ENCODE measurements at places on chromosomes 7 and 10.

- DNase-seq, result no peak
Observed at GRCh38 chr10:47207281-47207615, 92.7 kb upstream of the GDF10 start.

GRCh38 chr10:47276576-47277351 lies 23.2 kb upstream of the GDF10 start:
- no peak for DNase-seq

GRCh38 chr7:90666186-90666585 lies 70.1 kb downstream of the CDK14 start:
- DNase-seq, result no peak

GRCh38 chr10:47367646-47368045 lies 16.4 kb downstream of the ZNF488 start:
- DNase-seq, result no peak

DNA sequence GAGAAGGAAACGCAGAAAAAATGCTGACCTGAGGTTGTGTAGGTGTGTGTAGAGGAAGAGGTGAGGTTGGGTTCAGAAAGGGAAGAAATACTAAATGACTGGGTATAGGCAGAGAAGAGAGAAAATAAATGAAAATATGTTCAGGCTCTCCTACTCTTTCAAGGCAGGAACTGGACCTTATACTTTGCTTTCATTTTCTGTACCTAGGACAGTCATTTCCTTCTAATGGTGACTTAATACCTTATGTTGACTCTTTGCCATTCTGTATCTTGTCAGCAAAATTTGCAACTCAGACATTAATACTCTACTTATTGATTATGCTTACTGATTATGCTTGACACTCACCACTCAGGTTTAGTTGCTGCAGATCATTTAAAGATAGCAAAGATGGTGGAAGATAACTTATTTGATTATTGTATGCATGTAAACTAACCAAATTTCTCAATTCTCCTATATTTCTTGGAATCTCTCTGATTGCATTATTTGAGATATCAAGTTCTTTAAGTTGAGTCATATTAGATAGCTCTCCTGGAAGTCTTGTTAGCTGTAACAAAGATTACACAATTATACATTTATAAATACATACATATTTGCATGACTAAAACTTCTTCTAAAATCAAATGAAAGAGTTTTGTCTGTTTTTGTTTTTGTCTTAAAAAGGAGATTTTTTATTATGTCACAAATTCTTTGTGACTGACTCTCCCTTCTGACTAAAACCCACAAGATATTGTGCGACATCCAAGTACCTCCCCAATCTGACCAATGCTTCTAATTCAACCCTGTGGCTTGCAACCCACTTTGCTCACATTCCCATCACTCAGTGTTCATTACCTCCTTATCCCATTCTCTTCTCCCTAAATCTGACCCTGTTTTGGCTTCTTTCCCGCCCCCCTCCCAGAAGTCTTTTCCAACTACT lies 20.0 kb downstream of the LRRD1 start:
- DNase-seq, result no peak

GRCh38 chr7:41053820-41054219 lies 649.1 kb downstream of the INHBA start:
- no peak for DNase-seq

DNA sequence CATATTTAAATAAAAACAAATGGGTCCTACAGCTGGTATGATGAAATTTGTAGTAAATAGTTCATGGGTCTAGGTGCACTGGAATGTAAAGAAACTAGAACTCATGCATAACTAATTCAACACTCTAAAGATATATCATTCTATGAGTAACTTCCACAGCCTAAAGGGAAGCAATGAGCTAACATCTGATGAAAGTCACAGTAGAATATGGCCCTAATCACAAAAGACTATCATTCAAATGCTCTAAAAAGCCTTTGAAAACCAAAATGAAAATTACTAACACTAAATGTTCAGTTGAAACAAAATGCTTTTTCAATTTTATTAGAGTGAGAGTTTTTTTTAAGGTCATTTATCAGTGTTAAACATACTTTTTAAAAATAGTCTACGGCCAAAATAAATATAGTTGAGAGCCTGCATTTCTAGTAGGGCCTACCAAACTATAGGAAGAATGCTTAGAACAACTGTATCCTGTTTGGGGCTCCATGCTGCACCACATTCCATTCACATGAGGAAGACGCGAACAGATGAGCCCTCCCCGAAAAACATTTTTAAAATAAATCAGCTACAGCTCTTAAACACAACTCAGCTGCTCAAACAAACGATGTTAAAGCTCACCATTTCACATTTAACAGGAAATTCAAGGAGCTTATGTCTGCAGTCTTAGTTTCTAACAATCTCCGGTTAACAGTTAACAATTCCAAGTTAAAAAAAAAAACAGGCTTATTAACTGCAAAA lies 134.5 kb downstream of the NRBF2 start:
- no peak for DNase-seq

- no peak for DNase-seq
Observed at GRCh38 chr7:158816271-158816670, 13.0 kb downstream of the ESYT2 start.

- DNase-seq, result no peak
Observed at GRCh38 chr10:68861253-68861652, 33.9 kb downstream of the STOX1 start.

- DNase-seq, result no peak
Observed at GRCh38 chr10:23439452-23439960, 631 bp downstream of the OTUD1 start.

DNA sequence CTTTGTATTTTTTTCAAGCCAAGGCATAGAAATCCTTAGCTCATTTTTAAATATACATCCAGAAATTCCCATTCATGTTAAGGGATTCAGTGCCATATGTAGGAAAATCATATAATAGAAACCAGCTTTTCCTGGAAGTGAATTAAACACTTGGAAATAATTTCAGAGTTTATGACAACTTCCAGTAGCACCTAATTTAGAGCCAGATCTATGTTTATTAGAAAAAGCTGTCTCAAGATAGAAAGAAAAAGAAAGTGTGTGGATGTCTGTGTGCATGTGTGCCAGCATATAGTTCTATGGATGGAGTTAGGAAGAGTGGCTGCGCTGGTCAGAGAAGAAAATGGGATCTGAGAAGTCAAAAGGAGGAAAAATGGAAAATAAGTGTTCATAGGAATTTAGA lies 225.7 kb downstream of the DGKB start:
- DNase-seq, result no peak

GRCh38 chr7:18572154-18572553 lies 76.6 kb downstream of the HDAC9 start:
- DNase-seq, result no peak

DNA sequence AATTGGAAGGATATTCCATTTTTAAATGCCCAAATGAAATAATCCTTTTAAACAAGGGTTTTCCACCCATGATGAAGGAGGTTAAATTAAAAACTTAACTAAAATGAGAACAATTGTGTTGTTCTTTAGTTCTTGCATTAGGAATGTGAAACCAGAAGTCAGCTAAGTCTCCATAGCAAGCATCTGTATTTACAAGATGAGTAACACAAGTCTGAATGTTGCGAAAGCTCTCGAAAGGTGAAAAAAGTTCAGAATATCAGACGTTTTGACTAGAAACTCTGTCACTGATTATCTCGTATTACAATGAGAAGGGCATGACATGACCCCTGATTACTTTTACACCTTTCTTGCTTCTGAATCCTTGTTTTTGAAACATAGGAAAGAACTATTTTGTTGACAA lies 149.6 kb downstream of the BICC1 start:
- no peak for DNase-seq

GRCh38 chr7:36440880-36441279 lies 51.2 kb downstream of the ANLN start:
- DNase-seq, result no peak

- DNase-seq, result no peak
Observed at GRCh38 chr7:94239661-94240234, 154.9 kb upstream of the COL1A2 start.

DNA sequence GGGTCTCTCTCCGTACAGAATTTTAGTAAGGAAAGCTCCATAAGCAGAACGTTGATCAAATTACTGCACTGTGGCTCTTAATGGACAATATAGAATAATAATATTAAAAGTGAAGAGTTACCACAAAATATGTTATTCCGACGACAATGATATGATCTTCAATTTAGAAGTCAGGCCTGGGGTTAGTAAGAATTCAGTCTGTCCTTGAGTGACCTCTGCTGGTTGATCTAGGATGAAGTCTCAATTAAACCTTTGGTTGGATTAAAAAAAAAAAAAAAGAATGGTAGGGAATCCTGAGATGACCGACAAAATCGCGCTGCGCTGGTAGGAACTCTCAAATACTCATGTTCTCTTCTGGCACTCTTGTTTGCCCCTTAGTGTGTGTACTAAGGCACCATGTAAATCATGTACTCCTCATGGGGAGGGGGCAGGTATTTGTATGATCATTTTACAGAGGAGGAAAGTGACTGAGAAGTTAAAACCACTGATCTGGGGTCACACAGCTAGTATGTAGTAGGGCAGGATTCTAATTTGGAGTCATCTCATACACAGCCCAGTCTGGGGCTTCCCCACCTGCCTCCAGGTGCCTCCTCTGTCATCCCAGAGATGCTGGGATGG lies 161.3 kb upstream of the NPVF start:
- no peak for DNase-seq

DNA sequence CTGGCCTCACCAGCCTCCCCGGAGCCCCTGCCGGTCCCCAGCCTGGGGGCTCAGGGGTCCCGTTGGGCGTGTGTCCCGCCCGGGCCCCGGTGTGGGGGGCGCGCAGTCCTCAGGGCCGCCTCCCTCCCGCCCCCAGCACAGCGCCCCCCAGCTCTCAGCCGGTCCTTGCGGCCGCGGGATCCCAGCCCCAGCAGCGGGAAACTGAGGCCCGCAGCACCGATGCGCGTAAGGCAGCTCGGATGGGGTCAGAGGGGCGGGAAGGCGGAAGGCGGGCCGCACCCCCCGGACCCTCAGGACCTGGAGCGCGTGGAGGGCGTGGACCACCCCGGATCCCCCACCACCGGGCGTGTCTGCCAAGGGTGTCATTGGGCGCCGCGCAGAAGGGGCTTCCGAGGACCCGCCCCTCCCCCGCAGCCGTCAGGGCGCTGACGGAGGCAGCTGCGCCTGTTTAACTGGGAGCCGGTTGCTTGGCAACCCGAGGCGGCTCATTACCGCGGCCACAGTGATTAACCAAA lies 14.9 kb downstream of the UNCX start:
- DNase-seq, result no peak

- no peak for DNase-seq
Observed at GRCh38 chr7:2608921-2609411, 22.8 kb upstream of the TTYH3 start.

GRCh38 chr7:94436018-94436604 lies 41.4 kb downstream of the COL1A2 start:
- peak; percentile 5 for DNase-seq

DNA sequence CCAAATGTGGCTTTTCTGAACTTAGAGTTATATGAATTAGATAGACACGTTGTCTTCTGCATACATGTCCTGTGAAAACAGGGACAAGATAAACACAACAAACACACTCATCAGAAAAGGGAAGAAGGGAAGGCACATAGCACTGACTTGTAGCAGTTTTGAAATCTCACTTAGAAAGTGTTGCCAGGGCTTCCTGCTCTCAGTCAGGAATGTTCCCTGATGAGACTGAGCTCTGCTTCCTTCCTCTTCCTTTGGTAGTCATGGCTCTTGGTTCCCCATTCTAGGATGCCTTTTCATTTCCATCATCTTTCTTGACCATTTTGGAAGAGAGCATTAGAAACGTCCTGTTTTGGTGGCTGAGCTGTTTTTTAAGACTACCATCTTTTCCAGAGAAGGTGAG lies 233.8 kb upstream of the LYZL1 start:
- DNase-seq, result no peak

- DNase-seq, result no peak
Observed at GRCh38 chr10:16234916-16235315, 201.9 kb upstream of the PTER start.

GRCh38 chr7:136919820-136920219 lies 51.4 kb downstream of the CHRM2 start:
- DNase-seq, result no peak

DNA sequence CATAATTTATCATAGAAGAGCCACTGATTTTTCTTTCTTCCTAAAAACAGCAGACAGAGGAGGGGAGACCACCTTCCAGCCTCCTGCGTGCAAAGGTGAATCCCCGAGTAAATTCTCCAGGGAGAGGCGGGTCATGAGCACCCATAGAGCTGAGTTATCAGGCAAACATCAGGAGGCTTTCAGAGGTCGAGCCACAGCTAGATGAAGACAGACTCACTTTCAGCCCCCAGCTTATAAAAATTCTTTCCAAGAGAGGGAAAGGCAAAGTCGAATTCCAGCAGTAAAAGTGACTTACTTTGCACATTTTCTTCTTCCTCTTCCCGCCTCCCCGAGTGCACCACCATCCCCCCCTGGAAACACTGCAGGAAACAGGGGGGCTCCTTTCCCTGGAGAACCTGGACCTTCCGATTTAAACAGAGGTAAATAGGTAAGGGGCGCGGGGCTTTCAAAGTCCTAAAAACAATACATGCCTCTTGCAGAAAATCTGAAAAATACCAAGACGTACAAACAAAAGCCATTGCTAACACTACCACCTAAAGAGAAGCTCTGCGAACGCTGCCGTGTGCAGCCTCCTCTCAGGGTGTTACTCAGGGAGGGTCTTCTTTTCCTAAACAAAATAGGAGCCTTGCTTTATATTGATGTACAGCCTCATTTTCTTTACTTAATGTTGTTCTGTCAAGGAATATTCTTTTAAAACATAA lies 163.8 kb downstream of the SVIL start:
- no peak for DNase-seq

DNA sequence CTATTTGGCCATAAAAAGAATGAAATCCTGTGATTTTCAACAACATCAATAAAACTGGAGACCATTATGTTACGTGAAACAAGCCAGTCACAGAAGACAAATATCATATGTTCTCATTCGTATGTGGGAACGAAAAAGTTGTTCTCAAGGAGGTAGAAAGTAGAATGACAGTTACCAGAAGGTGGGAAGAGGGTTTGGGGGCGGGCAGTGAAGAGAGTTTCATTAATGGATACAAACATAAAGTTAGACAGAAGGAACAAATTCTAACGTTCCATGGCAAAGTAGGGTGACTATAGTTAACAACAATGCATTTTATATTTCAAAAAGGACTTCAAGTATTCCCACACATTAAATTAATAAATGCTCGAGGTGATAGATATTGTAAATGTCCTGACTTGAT lies 97.4 kb downstream of the ZPBP start:
- no peak for DNase-seq

DNA sequence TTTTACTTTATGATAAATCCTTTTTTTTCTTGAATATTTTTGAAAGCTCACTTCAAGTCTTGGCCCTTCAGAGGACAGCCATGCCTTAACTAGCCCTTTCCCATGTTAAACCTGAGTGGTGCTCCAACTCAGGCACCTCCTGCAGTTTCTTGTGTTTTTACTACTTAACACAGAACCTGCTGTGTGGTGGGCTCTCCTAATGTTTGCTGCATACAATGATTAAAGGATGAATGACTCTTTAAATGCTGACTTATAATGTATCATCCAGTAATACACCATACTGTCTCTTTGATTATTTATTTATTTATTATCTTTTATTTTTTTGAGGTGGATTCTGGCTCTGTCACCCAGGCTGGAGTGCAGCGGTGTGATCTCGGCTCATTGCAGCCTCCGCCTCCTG lies 179.4 kb downstream of the SEMA3E start:
- DNase-seq, result no peak

- DNase-seq, result no peak
Observed at GRCh38 chr7:45599851-45600706, 25.9 kb downstream of the ADCY1 start.

- DNase-seq, result no peak
Observed at GRCh38 chr7:86558680-86559501, 84.8 kb upstream of the GRM3 start.

- no peak for DNase-seq
Observed at GRCh38 chr7:26096136-26096535, 55.9 kb upstream of the NFE2L3 start.

GRCh38 chr7:30708983-30709382 lies 26.7 kb upstream of the CRHR2 start:
- no peak for DNase-seq
